Dorsolateral prefrontal cortex (tissue), 122 donors: ENCODE measurements at places on chromosomes 16 and 17.

DNA sequence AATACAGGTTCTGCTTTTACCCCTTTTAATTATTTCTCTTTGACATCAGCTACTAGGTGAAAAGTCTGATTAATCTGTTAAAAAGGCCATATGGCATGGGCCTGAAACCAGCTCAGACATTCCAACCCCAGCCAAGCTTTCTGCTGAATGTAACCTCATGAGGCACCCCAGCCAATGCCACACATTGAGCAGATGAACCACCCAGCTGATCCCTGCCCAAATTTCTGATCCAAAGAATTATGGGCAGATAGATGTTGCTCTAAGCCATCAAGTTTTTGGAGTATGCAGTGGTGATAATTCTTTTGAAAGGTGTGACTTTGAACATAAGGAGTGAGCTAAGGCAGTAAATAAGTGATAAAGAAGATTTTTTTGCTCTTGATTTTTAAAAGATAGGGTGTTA is 177.6 kb upstream of the AXIN2 start:
- no peak for DNase-seq

DNA sequence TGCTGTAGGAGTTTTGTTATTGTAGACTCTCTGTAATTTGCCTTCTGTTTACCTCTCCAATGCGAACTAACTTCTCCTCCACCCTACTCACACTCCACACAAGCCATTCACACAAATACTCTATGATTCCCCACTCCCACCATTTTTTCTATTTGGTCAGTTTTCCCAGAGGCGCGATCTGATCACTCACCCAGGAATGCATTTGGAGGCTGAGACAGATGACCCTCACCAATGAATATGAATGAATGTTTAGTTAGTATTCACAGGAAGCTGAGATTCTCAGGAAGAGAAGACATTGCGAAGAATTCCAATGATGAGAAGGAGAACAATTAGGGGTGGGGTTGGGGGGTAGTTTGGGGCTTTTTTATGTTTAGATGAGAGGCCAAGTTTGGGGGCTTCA is 10.5 kb upstream of the ANKFN1 start:
- DNase-seq = no peak

- no peak for DNase-seq
Measured at GRCh38 chr16:69724981-69725479, 1.3 kb downstream of the NQO1 start.

GRCh38 chr17:20955427-20956323 is 87.1 kb downstream of the USP22 start:
- DNase-seq = no peak

- no peak for DNase-seq
Measured at GRCh38 chr16:29857133-29857760, 5.8 kb downstream of the CDIPT start.

DNA sequence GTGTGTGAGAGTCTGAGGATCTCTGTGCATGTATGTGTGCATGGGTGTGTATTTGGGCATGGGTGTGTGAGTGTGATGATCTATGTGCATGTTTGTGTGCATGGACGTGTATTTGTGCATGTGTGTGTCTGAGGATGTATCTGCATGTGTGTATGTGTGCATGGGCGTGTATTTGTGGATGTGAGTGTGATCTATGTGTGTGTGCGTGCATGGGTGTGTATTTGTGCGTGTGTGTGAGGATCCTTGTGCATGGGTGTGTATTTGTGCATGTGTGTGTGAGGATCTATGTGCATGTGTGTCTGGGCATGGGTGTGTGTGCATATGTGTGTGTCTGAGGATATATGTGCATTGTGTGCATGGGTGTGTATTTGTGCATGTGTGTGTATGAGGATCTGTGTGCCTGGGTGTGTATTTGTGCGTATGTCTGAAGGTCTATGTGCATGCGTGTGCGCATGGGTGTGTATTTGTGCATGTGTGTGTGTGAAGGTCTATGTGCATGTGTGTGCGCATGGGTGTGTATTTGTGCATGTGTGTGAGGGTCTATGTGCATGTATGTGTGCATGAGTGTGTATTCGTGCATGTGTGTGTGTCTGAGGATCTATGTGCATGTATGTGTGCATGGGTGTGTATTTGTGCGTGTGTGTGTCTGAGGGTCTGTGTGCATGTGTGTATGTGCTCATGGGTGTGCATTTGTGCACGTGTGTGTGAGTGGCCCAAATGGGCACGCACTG is 26.5 kb upstream of the ITGAX start:
- DNase-seq = no peak

- peak; percentile 63 for DNase-seq
Measured at GRCh38 chr16:4053301-4053845, 62.9 kb downstream of the ADCY9 start.

DNA sequence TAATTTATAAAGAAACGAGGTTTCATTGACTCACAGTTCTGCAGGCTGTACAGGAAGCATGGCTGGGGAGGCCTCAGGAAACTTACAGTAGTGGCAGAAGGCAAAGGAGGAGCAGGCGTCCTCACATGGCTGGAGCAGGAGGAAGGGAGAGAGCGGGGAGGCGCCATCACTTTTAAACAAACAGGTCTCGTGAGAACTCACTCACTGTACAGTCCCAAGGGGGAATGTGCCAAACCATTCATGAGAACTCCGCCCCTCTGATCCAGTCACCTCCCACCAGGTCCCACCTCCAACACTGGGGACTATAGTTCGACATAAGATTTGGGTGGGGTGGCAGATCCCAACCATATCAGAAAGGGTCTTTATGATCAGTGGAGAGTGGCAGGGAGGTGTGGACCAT is 392.4 kb upstream of the TNRC6C start:
- no peak for DNase-seq

- DNase-seq = no peak
Measured at GRCh38 chr17:19750020-19750572, 2.0 kb upstream of the ALDH3A1 start.

- no peak for DNase-seq
Measured at GRCh38 chr16:50697881-50698767, 4.7 kb downstream of the NOD2 start.

- no peak for DNase-seq
Measured at GRCh38 chr16:65481956-65482355, 360.1 kb upstream of the CDH11 start.

DNA sequence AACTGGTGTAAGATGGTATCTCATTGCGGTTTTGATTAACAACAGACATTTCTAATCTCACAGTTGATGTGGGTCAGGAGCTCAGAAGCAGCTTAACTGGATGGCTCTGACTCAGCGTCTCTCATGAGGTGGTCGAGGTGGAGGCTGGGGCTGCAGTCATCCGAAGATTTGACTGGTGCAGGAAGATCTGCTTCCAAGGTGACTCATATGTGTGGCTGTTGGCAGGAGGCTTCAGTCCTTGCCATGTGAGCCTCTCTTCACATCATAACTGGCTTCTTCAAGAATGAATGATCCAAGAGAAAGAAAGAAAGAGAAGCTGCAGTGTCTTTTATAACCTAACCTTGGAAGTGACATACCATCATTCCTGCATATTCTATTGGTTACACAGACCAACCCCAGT is 376.1 kb downstream of the SEC14L1 start:
- DNase-seq = no peak

- DNase-seq = no peak
Measured at GRCh38 chr16:85871756-85872155, 27.2 kb upstream of the IRF8 start.

DNA sequence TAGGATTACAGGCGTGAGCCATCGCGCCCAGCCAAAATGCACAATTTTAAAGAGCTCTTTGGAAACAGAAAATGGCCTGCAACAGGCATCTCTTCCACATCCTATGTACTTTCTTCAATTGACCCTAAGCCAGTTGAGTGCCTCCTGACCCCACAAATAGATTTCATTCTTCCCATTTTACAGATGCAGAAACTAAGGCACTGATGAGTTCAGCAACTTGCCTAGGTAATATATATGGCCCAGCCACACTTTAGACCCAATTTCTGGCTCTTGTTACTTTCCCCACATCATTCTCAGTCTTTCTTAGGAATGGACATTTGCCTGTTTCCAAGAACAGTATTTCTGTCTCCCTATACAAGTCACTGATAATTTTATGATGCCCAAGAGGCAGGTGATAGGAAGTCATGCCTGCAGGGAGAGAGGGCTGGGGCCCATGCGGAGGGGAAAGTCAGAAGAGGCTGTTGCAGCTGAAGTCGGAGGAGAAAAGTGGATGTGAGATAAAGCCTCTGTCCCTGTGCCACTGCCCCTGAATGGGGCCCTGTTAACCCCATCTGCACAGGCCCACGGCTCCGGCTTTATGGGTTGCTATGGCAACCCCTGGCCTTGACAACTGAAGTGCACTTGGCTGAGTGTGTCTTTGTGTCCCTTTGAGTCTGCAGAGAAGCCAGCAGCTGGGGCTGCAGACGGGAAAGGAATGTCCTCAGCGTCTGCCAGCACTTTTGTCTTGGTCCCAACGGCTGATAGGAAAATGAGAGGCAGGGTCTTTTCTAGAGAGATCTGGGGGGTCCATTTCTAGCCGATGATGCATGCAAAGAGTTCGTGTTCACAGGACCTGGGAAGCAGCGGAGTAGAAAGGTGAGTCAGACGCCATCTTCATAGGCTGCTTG is 45.9 kb downstream of the ABAT start:
- DNase-seq = no peak

- peak; percentile 94 for DNase-seq
Measured at GRCh38 chr17:38724337-38724988, 5.7 kb upstream of the CISD3 start.

GRCh38 chr17:62998166-62998565 is 32.1 kb downstream of the TANC2 start:
- DNase-seq = no peak

GRCh38 chr17:11720816-11721215 is 122.5 kb downstream of the DNAH9 start:
- DNase-seq = no peak

GRCh38 chr16:1341495-1342420 is 8.3 kb downstream of the BAIAP3 start:
- no peak for DNase-seq

- DNase-seq = no peak
Measured at GRCh38 chr17:66747578-66748275, 87.2 kb upstream of the CACNG5 start.

GRCh38 chr16:58970775-58971174 is 236.7 kb upstream of the GOT2 start:
- DNase-seq = no peak
